Stimulated activated CD4-positive, alpha-beta T cell treated with anti-CD3 and anti-CD28 coated beads, Interleukin-4, amount 100 ng/mL, for 24 hours (primary cell): ENCODE measurements at places on chromosomes 12 and 14.
A peak's percentile ranks its signal among the peaks of the same experiment; 100 is the strongest.

DNA sequence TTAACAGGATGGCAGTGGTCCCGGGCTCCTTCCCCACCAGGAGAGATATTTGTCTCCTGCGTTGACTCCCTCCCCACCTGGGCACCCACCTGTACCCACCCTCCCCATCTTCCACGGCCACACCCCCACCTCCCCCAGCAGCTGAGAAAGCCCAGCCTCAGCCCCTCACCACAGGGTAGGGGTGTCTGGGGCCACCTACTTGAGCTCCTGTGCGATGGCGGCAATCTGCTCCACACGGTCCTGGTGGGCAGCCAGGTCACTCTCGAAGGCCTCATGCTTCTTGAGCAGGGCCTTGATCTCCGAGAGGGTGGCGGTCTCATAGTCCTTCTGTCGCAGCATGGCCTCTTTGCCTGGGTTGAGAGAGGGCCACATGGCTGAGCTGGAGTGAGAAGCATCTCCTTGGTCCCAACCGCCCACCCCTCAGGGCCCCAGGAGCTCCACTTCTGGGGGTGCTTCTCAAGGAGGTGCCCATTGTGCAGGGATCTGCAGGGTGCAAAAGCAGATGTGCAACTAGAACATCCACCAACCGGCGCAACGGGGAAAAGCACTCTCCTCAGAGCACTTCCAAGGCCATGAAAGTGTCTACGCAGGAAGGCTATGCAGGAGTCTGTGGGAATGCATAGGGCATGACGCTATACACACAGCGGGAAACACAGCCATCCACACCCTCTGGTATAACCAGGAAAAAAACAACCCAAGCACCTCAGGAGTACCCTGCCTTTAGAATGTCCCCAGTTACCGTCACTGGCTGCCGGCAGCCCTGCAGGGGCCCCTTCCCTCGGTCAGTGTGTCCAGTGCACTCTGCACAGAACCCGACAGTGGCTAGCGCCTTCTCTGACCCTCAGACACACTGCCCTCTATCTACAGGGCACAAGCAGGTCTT lies 92.6 kb upstream of the ZFP36L1 start:
- DNase-seq: no peak

DNA sequence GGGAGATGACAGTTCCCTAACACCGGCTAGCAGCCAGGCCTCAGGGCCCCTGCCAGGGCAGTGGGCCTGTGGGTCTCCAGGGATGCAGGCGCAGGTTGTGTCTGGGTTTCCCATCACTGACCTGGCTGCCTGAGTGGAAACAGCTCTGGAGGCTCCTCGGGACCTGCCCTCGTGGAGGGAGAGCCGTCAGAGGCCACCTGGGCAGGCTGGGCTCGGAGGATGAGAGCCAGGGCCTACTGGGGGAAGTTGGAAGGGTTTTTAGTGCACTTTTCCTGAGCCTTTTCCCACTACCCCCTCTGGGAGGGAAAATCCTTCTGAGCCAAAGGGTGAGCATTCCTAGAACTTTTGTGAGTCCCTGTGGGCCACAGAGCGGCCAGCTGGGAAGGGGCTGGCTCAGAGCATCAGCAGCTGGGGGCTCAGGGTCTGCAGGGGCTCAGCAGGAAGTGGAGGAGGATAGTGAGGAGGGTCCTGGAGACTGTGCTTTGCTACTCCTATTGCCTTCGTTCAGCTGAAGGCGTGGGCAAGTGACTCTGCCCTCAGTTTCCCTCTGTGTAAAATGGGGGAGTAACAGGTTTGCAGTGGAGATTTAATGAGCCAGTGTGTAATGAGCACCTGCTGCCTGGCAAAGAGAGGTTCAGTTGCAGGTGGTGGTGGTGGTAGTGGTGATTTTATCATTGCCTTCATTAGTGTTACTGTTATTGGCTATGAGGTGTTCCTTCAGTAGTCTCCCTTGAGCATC lies 1.8 kb downstream of the SH2B3 start:
- no peak for DNase-seq

GRCh38 chr12:59890896-59891579 lies 295.2 kb downstream of the SLC16A7 start:
- no peak for DNase-seq

DNA sequence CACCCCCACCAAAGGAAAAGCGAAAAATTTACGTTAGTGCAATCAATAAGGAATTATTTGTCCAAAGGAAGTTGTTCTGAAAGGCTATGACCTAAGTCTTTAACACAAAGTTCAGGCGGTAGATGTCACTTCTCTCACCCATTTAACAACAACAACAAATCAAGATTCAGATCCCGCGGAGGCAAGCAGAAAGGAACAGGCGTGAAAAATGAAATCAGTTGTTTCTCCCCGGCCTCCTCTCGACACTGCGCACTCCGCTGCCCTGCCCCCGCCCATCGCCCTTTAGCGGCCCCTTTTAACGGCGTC lies 1.4 kb downstream of the DENND5B start:
- DNase-seq: no peak

- DNase-seq: no peak
Measured at GRCh38 chr14:73368616-73369015, 89.7 kb downstream of the NUMB start.

- DNase-seq: no peak
Measured at GRCh38 chr14:38838049-38838978, 264.7 kb downstream of the SEC23A start.

GRCh38 chr14:81535396-81536164 lies 1.9 kb upstream of the SEL1L start:
- DNase-seq: no peak

GRCh38 chr14:24662753-24663152 lies 28.8 kb upstream of the GZMB start:
- DNase-seq: no peak

DNA sequence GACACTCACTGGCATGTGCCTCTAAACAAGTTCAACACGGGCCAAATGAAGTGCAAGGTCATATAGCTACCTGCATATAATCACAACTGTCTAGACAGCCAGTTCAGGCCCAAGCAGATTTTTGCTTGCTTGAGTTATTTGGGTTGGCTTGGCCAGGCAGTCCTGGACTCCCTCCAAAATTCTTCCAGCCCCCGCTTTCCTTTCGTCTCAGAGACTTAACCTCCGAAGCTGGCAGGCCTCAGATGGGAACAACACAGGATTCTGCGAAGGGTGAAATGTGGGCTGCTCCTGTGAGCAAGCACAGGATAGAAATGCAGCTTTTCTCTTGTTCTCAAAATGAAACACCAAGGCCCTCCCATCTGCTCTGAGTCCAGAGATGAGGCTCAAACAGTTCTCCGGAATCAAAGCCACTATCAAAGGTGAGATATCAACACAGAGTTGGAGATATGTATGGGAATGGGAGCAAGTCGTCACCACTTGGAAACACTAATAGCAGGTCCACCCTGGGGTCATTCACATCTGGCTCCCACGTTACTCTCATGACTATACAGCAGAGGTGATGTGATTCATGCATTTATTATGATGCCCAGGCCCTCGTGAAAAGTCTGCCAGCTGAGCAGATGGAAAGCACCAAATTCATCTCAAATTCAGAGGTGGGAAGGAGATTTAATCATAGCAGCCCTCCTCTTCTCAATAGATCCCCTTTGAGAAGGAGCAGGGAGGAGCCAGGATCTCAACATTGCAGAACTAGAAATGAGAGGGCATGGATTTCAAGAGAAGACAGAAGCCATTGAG lies 389.8 kb downstream of the NUAK1 start:
- no peak for DNase-seq

DNA sequence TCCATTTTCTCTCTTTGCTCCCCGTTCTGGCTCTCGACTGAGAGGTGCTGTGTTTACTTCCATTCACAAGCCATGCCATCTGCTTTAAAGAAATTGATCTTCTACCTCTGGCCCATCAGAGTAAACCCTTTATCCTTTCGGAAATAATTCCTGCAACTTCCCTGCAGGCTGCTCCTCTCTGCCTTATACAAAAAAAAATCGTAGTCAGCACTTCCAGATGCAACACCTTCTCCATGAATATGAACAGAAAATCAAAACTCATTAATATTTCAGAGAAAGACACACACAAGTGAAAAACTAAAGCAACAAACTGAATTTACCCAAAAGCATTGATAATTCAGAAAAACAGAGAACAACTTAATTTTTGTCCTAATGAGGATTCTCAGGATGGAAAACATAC lies 127.6 kb upstream of the FSCB start:
- DNase-seq: no peak

DNA sequence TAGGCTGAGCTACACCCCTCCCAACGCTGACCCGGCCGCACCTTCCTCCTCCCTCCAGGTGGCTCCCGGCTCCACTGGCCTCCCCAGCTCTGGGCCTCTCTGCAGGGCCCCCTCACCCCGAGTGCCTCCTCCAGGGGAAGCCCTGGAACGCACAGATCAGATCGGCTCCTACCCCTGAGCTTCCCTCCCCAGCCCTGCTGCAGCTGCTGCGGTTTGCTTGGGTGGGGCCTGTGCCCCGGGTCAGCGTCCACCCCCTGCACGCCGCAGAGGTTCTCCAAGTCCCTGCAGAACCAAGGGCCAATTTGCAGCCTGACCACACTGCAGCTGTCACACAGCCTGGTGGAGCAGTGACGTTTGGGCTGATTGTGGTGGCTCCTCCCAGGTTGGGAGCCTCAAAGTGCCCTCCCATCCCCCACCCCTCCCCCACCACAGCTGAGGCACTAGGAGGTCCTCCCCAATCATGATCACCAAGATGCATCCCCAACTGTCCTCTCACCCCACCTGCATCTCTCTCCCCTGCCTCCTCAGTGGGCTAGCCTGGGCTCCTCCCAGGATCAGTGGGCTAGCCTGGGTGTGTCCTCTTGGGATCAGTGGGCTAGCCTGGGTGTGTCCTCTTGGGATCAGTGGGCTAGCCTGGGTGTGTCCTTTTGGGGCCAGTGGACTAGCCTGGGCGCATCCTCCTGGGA lies 12.8 kb upstream of the FBRSL1 start:
- DNase-seq: no peak

DNA sequence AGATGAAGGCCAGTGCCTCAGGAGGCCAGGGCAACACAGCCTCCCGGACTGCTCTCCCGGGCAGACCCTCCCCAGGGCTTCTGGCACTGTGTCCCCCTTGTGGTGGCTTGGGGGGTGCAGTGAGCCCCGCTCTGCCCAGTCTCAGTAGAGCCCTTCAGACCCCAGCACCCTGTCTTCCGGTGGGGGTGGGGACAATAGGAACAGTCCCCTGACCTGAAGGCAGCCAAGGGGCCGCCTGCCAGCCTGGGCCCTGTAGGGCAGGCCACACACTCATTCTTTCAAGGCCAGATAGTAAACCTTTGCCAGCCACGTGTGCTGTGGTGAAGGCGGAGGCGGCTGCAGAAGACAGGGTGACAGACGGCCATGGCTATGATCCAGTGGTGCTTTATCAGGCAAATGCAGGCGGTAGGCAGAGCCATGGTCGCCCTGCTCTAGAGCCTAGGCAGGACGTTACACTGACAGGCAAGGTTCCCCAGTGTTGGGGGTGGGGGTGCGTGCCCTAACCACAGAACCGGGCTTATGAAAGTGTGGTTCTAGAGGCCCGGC lies 15.0 kb downstream of the ZFYVE21 start:
- DNase-seq: no peak

DNA sequence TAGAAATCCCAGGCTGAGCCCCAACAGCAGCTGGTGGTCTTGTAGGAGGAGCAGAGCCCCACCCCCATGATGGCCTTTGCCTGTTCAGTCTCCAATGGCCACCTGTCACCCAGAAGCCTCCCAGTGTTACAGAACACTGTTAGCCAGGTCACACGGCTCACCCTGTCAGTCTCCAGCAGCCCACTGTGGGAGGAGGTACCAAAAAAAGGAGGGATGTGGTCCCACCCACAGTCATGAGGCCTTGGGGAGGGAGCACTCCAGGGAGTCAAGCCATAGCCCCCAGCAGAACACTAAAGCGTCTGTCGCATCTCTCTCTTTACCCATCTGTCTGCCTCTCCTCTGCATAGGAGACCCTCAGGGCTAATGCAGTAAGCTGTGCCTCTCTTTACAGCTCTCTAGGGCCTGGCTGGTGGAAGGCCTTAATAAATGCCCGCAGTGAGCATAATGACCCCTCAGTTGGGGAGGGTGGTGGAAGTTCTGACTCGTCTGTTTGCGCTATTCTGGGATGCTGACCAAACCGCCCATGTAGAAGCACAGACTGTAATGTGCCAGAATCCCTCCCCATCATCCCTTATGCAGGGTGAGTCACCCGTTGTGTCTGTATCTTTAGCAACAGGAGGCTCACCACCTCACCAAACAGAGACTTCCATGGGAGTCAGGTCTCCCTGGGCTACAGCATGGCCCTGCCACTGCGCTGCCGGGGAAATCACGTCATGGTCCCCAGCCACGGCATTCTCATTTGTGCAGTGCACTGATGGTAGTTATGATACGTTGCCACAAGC lies 14.6 kb downstream of the C14orf132 start:
- no peak for DNase-seq

- DNase-seq: peak; percentile 4
Measured at GRCh38 chr12:97960741-97961608, 498.4 kb downstream of the RMST start.

DNA sequence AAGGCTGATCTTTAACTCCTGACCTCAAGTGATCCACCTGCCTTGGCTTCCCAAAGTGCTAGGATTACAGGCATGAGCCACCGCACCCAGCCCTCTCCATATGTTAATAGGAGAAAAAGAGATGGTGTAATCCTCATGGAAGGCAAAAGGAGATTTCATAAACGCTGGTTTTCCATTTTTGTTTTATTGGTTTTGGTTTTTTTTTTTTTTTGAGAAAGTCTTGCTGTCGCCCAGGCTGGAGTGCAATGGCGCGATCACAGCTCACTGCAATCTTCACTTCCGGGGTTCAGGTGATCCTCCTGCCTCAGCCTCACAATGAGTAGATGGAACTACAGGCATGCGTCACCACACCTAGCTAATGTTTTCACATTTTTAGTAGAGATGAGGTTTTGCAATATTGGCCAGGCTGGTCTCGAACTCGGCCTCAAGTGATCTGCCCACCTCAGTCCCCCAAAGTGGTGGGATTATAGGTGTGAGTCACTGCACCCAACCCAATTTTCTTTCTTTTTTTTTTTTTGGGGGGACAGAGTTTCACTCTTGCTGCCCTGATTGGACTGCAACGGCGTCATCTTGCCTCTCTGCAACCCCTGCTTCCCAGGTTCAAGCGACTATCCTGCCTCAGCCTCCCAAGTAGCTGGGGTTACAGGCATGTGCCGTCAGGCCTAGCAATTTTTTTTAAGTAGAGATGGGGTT lies 8.1 kb downstream of the PTGES3 start:
- DNase-seq: no peak

DNA sequence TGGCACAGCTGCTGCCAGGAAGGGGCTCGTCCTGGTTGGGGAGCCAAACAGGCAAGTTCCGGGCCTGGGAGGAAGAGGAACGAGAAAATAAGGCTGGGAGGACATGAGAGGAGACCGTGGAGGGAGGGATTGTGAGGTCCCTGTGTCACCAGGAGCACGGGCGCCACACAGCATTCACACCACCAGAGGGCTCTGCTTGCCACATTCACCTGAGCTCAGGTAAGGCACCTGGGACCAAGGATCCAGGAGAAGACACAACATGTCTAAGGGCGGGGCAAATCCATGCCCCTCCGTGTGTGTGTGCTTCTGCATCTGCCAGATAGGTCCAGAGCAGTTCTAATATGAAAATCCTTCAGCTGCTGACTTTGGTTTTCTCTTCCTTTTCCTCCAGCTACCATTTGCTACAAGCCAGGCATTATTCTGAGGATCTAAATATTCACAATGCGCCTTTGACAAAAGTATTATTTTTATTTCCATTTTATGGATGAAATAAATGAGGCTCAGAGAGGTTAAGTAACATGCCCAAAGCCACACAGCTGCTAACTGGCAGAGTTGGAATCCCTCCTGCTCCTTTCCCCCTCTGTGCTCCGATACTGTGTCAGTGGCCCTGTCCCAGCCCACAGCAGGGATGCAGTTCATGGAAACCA lies 14.6 kb downstream of the RAPGEF3 start:
- DNase-seq: peak; percentile 59

- DNase-seq: no peak
Measured at GRCh38 chr14:77107228-77107627, 9.2 kb downstream of the CIPC start.
